Activated CD4-positive, CD25-positive, alpha-beta regulatory T cell treated with anti-CD3 and anti-CD28 coated beads, Interleukin-2, amount 50 U/mL, for 72 hours (primary cell): ENCODE measurements at places on chromosomes 5 and 9.

- DNase-seq, result no peak
Observed at GRCh38 chr9:85484235-85484634, 257.5 kb downstream of the AGTPBP1 start.

DNA sequence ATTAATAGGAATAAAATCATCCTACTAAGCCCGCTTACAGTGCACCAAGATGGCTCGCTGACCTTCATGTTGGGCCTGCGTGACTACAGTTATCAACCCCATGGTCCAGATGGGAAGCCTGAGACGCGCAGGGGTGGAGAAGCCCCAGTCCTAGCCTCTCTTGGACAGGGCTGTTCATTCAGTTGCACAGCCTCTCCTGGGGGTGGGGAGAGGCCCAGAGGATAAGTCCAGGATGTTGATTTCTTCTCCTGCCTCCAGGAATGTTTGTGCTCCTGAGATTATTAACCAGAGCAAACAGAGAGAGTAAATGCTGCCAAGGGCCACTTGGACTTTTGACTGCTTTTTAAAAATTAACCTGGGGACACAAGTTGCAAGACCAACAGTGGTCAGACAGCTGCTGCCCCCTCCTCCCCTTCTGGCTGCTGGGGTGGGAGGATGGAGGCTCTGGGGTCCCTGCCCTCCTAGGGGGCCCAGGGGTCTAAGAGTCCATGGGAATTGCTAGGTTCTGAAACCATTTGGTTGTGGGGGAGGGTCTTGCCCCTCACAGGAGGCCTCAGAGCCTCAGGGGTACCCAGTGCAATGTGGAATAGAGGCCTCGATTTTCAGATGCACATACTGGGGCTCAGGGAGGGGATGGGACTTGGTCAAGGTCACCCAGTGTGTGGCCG is 2.8 kb upstream of the AMBP start:
- no peak for DNase-seq

GRCh38 chr5:149932445-149933350 is 11.9 kb downstream of the PDE6A start:
- DNase-seq, result no peak

GRCh38 chr5:645421-645820 is 33.3 kb downstream of the CEP72 start:
- no peak for DNase-seq

DNA sequence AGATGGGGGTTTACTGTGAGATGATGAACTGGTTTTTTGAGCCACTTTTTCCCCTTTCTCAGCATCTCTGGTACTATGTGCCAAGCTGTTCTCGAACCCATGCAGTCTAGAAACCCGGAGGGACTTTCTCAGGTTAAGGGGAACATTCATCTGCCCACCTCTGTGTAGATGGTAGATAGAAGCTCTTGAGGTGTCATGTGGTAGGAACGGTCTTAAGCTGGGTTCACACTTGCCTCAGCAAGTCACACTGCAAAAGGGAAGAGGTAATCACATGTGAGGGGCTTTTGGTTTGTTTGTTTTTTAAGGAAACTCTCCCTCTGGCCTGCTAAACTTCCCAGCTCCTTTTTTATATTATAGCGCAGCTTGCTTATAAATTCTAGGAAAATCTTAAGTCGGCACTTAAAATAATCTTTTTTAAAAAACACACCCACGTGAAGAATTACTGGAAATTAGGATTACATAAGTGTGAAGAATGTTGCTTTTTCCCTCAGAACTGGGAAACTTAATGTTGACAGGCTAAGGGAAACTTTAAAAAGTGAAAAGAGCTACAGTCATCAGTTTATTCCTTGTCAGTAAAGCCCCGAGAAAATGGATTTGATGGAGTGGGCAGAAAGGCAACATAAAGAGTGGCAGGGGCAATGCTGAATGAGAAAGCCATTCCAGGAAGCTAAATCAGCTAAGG is 430.3 kb downstream of the ARHGEF28 start:
- DNase-seq, result no peak
